Activated gamma-delta T cell treated with anti-CD3 and anti-CD28 coated beads, Interleukin-2, amount 50 U/mL, for 16 hours (primary cell): ENCODE measurements at places on chromosomes 1 and 21.

GRCh38 chr1:81307786-81308185, 492.9 kb upstream of the ADGRL2 start:
- no peak for DNase-seq

DNA sequence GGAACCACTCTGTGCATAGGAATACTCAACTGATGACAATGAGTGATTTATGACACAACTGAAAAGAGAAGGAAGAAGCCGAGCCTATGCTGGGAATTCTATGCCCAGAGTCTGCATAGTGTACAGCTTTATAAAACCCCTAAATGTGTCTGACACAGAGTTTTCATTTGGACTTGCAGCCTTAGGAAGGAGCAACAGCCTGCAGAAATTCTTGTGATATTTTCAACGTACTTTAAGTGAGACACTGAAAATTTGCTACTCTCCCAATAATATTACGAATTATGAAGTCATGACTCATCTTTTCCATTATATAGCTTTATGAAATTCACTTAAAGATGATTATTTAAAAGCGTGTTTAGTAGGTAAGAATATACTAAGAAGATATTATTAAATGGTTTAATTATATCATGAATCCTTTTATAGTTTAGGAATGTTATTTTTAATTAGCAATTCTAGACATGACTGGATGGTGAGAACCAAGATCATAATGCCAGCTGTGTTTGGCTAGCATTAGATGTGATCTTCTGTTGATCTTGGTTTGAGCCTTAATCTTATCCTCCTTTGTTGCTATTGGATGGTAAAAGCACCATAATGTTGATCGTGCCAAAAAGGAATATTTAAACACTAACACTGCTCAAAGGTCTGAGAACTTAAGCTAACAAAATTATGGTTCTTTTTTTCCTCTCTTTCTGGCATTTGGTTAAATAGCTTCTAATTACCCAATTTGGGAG, 785.1 kb upstream of the ADGRL4 start:
- DNase-seq: no peak

GRCh38 chr1:1528301-1529267, 11.8 kb downstream of the TMEM240 start:
- DNase-seq: no peak

- no peak for DNase-seq
Observed at GRCh38 chr1:222750651-222751050, 13.6 kb downstream of the FAM177B start.

DNA sequence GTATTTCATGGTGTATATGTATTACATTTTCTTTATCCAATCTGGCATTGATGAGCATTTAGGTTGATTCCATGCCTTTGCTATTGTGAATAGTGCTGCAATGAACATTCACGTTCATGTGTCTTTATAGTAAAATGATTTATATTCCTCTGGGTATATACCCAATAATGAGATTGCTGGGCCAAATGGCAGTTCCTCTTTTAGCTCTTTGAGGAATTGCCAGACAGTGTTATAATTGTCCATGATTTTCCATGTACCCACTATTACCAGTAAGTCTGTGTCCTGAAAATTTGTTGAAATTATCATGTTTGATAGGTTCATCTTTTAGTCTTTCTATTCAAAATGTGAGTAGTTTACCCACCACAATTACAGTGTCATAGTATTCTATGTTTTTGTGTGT, 34.4 kb downstream of the SLC9C2 start:
- no peak for DNase-seq

DNA sequence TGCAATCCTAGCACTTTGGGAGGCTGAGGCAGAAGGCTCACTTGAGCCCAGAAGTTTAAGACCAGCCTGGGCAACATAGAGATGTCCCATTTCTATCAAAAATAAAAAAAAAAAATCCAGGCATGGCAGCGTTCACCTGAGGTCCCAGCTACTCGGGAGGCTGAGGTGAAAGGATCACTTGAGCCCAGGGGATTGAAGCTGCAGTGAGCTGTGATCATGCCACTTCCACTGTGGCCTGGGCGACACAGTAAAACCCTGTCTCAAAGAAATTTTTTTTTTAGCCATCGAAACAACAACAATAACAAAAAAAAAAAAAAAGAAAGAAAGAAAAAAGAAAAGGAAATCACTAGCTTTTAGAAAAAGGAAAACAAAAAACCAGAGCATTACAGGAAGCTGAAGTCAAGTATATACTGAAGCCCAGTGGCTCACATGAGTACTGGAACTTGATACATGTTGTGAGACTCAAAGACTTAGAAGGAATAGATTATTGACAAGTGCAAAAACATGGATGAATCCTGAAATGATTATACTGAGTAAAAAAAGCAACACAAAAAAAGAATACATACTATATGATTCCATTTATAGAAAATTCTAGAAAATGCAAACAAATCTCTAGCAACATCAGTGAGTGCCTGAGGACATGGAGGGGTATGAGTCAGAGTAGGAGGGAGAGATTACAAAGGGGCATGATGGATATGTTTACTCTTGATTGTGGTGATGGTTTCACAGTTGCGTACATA, 6.1 kb upstream of the RABGAP1L start:
- no peak for DNase-seq

DNA sequence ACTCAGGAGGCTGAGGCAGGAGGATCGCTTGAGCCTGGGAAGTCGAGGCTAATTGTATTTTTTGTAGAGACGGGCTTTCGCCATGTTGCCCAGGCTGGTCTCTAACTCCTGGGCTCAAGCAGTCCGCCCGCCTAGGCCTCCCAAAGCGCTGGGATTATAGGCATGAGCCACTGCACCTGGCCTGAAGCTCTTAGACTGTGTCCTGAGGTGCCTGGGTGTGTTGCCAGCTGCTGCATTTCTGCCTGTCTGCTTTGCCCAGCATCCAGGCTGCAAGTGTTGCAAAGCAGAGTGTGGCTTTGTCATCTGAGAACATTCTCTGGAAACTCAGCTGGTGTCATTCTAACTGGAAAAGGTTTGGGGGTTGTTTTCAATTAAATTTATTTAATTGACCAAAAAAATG, 105.0 kb downstream of the HUNK start:
- no peak for DNase-seq

- no peak for DNase-seq
Observed at GRCh38 chr1:197521118-197521739, 253.2 kb downstream of the CRB1 start.

DNA sequence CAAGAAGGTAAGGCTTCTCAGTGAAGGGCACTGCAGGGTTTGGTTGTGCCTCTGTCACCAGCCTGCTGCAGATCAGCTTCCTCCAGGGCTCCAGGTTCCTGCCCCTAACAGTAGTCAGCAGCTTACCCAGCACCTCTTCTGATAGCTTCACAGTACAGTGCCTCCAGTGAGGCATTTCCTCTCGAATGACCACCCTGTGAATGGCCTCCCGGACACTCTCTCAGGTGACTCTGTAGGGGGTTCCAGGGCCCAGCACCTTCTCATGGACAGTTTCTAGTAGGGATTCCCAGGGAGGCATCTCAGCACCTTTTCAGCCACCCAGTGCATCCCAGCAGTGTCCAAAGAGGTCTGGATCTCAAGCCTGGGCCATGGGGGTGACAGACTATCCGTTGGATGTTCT, 28.4 kb downstream of the USP48 start:
- DNase-seq: no peak

GRCh38 chr1:53582211-53583020, 123.2 kb downstream of the DMRTB1 start:
- peak; percentile 33 for DNase-seq

GRCh38 chr1:57046462-57046861, 80.6 kb upstream of the C8B start:
- no peak for DNase-seq

DNA sequence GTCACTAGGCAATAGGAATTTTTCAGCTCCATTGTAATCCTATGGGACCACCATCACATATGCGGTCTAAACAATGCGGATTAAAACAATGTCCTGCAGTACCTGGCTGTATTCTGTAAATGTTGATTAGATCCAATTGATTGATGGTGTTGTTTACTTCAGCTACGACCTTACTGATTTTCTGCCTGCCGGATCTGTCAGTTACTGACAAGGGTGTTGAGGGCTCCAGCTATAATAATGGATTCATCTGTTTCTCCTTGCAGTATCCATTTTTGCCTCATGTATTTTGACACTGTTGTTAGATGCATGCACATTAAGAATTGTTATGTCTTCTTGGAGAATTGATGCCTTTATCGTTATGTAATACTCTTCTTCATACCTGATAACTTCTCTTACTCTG, 39.0 kb downstream of the RAP1A start:
- DNase-seq: no peak

GRCh38 chr1:231200388-231201031, 38.7 kb downstream of the TRIM67 start:
- no peak for DNase-seq

DNA sequence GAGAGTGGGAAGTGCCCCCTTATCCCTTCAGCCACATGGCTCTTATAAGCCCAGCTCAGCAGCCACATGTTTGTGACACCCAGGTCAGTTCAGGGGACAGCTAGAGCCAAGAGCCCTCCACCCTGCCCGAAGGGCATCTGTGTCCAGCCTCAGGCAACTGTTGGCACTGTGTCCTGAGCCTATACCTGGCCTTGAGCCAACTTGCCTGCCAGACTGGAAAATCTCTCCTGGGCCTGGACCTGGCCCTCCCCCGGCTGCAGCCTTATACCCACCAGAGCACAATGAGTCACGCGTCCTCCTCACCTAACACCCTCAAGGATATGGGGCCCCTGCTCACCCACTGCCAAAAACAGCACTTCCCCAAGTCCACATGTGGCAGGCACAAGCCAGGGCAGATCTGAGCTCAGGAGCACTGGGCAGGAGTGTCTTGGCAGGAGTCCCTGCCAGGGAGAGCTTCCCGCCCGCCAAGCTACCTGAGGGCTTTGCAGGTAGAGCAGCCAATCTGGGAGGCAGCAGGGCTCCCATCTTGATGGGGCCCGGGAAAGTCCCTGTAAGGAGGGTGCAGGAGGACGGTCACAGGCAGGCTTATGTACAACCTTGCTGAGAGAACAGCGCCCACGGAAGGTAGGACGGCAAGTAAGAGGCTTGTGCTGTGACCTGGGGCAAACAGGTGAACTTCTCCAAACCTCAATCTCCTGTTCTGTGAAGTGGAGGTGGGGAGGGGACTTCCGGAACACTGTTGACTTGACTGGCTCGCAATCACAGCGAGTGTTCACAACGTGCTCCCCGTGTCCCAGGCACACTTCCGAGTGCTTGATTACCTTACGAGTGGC, 19.8 kb upstream of the HSPG2 start:
- DNase-seq: peak; percentile 23

- no peak for DNase-seq
Observed at GRCh38 chr1:17842686-17843085, 87.6 kb downstream of the ACTL8 start.

GRCh38 chr1:106780806-106781569, 275.5 kb upstream of the PRMT6 start:
- no peak for DNase-seq

DNA sequence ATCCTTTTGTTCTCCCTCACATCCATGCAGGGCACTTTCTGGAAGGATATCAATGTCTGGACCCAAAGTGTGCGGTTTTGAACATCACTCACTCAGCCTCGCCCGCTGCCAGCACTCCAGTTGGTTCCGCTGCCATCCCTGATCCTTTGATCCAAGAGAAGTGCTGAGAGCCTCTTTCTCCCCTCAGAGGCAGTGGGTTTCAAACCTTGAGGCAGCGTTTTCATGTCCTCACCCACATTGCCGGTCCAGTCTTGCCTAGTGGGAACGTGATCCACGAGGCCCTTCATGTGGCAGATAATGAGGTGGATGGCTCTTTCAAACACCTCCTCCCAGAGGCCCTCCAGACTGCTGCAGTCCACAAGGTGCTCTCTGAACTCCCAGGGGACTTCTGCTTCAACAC, 122.2 kb downstream of the ACTL8 start:
- no peak for DNase-seq

- DNase-seq: no peak
Observed at GRCh38 chr1:25519624-25520023, 23.8 kb upstream of the LDLRAP1 start.

GRCh38 chr1:41788427-41788826, 130.3 kb downstream of the HIVEP3 start:
- no peak for DNase-seq

GRCh38 chr1:85058311-85058710, 10.0 kb upstream of the MCOLN3 start:
- DNase-seq: no peak

DNA sequence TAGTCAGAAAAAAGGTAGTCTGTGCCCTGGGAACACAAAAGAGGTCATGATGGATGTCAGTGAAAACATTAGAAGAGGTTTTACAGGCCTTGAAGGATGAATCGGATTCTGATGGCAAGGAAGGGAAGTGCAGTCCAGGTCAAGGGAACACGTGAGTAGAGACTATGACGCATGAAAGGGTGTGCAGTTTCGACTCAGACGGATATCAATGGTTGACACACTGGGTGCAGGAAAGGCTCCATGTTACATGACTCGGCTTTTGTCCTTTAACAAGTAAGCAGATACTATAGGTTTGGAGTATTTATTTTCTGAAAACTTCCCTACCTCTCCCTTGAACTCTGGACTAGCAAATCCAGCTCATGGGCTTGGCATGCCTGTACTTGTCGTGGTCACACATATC, 55.3 kb downstream of the SEC16B start:
- no peak for DNase-seq

DNA sequence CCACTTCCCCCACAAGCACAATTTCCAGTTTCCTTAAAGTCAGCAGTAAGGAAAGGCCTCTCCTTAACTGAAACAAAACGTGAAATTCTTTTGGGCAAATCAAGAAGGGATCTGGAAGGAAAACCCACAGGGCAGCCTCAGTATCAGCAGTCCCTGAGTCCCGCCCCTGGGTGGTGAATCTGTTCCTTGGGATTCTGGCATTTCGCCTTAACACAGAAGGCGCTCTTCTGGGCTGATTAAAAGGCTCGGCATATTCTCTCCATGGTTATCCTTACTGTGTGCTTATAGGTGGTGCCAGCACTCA, 12.2 kb upstream of the RAB4A start:
- no peak for DNase-seq

GRCh38 chr1:94816030-94816429, 4.1 kb upstream of the SLC44A3 start:
- DNase-seq: no peak

DNA sequence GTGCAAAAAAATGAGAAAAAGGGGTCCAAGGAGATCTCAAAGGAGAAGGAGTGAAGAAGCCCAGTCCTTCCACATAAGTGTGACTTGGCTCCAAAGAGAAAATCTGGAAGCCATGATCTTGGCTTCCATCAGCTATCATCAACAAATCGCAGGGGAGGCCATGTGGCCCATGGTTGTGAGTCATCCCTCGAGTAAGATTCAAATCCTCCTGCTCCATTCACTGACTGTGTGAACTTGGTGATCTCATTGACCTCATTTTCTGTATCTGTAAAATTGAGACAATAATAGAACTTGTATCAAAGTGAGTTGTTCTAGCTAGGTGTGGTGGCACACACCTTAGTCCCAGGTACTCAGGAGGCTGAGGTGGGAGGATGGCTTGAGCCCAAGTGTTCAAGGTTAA, 79.1 kb upstream of the OLIG2 start:
- no peak for DNase-seq
